IMR-90 (cell line): ENCODE measurements at places on chromosomes 5 and 9.

DNA sequence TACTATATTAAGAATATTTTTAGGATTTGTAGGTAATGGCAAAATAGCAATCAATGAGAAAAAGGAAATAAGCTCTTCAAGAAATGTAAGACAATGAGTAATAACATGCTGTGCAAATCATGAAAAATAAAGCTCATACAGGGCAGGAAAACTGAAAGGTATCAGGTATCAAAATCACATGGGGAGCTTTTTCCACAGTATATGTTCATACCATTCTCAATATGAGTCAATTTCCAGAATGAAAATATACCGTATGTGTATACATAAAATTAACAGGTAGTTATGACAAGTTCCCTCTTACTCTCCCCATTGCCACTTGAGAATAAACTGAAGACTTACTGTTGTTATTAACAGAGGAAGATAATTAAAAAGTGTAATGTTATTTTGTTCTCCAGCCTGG lies 35.9 kb downstream of the EFCAB9 start:
- no peak for DNase-seq
- no peak overlapping the region for H3K27ac ChIP-seq
- no peaks in the 10 kb centered on the region for H3K27me3 ChIP-seq

DNA sequence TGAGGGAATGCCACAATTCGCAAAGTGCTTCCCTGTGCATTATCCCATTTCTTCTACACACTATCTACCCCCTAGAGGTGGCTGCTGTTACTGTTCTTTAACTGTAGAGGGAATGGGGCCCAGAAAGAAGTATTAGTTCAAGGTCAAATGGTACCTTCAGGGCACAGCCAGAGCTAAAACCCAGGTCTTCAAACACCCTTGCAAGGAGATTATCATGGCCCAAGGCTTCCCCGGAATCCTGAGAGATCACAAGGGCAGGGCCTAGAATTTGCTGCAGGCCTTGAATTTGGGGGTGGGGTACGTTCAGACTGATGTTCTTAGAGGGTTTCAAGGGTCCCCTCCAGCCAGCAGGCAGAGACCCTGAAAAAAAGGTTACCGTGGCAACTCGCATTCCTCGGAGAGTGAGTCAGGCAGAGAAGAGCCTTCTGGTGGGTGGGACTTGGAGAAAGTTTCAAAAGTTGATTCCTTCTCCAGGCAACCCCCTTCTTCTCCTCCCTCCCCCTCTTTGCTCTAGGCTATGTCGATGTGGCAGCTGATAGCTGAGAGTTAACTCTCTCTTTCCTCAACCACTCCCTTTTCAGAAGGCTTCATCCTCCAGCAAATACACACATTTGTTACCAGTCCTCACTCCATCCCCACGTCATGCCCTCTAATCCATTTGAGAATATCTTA lies 1.9 kb downstream of the SPARC start:
- H3K27ac ChIP-seq, result peak overlapping the region; percentile 96
- H3K36me3 ChIP-seq, result peaks cover 28% of the 10 kb centered on the region
- peaks cover 25% of the 10 kb centered on the region for H3K4me1 ChIP-seq
- peak; percentile 97 for DNase-seq
- no peaks in the 10 kb centered on the region for H3K27me3 ChIP-seq
- H3K4me3 ChIP-seq, result peak overlapping the region; percentile 84

DNA sequence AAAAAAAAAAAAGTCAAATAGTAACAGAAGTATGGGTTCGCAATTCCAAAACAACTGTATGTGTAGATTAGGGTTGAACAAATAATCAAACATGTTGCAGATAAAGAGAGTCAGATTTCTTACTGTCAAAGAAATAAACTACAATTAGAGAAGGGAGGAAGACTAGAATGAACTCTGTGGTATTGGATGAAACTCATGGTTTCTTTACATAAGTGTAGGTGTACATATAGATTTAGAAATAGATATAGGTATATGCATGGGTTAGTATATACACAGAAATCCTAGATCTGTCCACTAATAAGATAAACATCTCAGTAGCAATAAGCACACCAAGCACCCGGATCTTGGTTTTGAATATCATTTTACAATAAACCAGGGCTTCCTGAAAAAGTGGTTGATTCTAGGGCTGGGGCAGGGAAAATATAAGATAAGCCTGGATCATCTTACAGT lies 21.3 kb downstream of the DTWD2 start:
- no peak for DNase-seq
- H3K36me3 ChIP-seq, result no peaks in the 10 kb centered on the region
- H3K27me3 ChIP-seq, result no peaks in the 10 kb centered on the region
- no peak overlapping the region for H3K4me3 ChIP-seq
- H3K27ac ChIP-seq, result no peak overlapping the region
- no peaks in the 10 kb centered on the region; the same call in 1 of the 2 replicates for H3K4me1 ChIP-seq

GRCh38 chr5:89968958-89969381 lies 440.6 kb downstream of the CETN3 start:
- no peaks in the 10 kb centered on the region for H3K36me3 ChIP-seq
- no peaks in the 10 kb centered on the region for H3K4me1 ChIP-seq

GRCh38 chr9:121876658-121877271 lies 216.3 kb downstream of the TTLL11 start:
- H3K36me3 ChIP-seq, result no peaks in the 10 kb centered on the region
- peaks cover 9% of the 10 kb centered on the region for H3K4me1 ChIP-seq
- H3K4me3 ChIP-seq, result no peak overlapping the region
- peaks cover 7% of the 10 kb centered on the region; the same call in 1 of the 2 replicates for H3K27me3 ChIP-seq

DNA sequence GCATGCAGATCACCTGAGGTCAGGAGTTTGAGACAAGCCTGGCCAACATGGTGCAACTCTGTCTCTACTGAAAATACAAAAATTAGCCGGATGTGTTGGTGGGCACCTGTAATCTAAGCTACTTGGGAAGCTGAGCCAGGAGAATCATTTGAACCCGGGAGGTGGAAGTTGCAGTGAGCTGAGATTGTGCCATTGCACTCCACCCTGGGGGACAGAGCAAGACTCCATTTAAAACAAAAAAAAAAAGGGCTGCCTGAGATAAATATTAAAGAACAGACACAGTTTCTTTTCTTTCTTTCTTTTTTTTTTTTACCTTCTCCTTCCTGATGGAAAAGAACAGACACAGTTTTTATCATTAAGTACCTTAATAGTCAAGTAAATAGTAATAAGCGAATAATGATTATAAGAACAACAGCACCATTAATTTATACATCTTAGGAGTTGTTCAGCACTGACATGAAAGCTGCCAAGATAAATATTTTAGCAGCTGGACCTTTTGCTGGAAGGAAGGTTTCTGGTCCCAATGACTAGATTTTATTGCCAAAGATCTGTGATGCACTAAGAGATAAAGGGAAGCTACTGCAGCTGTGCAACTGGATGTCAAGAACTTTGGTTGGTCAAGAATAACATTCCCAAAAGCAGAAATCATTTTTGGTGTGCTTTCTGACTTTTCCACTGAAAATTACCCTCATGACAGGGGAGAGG lies 7.0 kb downstream of the CENPP start:
- H3K36me3 ChIP-seq, result no peaks in the 10 kb centered on the region
- no peaks in the 10 kb centered on the region for H3K27me3 ChIP-seq
- H3K27ac ChIP-seq, result no peak overlapping the region; the same call in 1 of the 2 replicates
- peak; percentile 43 for DNase-seq
- H3K4me3 ChIP-seq, result no peak overlapping the region

- no peak overlapping the region for H3K4me3 ChIP-seq
- H3K4me1 ChIP-seq, result no peaks in the 10 kb centered on the region
- no peak overlapping the region for H3K27ac ChIP-seq
- DNase-seq, result no peak
These were observed 454.3 kb downstream of the TLE1 start for GRCh38 chr9:81234924-81235610.

DNA sequence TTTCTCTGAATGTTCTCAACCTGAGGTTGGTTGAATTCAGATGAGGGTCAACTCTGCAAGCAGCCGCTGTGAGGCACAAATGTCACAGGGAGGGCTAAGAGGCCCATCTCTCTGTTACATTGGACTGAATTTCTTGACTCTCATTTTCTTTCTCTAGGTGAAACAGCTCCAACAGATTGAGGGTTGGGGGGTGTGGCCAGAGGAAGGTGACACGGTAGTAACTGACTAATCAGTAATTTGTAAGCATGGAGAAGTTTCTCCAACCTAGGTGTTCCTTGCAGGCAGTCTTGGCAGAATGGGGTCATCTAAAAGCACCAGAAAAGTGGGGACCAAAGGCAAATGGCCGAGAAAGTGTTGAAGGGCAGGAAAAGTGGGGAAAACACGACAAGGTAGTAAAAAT lies 16.8 kb downstream of the CCT5 start:
- no peaks in the 10 kb centered on the region for H3K27me3 ChIP-seq
- no peak for DNase-seq
- no peak overlapping the region for H3K27ac ChIP-seq
- no peaks in the 10 kb centered on the region; the same call in 1 of the 2 replicates for H3K4me1 ChIP-seq
- no peak overlapping the region for H3K4me3 ChIP-seq

DNA sequence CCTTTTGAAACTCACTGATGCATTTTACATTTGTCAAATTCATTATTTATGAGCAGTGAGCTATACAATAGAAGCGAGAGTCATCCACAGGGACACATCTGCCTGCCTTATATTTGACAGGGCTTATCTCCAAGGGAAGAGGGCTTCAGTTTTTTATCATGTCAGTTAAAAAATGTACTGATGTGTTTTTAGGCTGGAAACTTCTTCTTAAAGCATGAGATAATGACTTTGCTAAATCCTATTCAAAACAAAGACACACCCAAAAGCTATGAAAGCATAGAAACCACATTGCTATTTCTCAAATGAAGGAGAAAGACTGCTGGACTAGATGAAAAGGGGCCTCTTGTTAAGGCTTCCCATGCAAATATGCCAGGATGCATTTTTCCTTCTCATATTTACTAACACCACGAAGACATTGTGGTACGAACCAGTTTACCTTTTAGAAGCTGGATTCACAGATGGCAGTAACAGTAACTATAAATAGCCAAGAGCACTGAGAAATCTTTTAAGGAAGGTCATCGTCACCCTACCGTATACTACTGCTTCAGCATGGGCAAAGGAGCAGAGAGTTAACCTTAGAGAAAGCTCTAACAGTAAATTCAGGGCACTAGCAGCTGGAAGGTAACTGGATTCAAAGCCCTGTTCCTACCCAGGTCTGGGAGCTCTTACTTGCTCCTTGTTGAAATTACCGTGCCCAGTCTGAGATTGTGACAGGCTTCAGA lies 86.3 kb upstream of the IFNK start:
- H3K27me3 ChIP-seq, result no peaks in the 10 kb centered on the region
- H3K36me3 ChIP-seq, result no peaks in the 10 kb centered on the region
- H3K4me1 ChIP-seq, result no peaks in the 10 kb centered on the region
- H3K4me3 ChIP-seq, result no peak overlapping the region
- DNase-seq, result no peak
- H3K27ac ChIP-seq, result no peak overlapping the region

DNA sequence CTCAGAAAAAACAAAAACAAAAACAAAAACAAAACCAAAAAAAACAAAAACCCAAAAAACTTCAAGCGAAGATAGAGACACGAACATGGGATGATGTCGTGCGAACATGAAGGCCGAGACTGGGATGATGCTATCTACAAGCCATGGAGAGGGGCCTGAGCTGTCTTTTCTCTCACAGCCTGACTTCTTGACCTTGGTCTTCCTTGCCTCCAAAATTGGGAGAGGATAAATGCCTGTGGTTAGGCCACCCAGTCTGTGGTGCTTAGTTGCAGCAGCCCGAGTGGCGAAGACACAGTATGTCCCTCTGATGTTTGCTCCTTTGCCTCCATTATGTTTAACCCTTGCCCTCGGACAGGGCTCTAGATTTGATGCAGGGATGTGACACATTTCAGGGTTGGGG lies 130.4 kb upstream of the BASP1 start:
- H3K27me3 ChIP-seq, result no peaks in the 10 kb centered on the region
- no peak overlapping the region for H3K27ac ChIP-seq
- H3K4me3 ChIP-seq, result no peak overlapping the region
- DNase-seq, result peak; percentile 23
- no peaks in the 10 kb centered on the region for H3K36me3 ChIP-seq
- H3K4me1 ChIP-seq, result no peaks in the 10 kb centered on the region

DNA sequence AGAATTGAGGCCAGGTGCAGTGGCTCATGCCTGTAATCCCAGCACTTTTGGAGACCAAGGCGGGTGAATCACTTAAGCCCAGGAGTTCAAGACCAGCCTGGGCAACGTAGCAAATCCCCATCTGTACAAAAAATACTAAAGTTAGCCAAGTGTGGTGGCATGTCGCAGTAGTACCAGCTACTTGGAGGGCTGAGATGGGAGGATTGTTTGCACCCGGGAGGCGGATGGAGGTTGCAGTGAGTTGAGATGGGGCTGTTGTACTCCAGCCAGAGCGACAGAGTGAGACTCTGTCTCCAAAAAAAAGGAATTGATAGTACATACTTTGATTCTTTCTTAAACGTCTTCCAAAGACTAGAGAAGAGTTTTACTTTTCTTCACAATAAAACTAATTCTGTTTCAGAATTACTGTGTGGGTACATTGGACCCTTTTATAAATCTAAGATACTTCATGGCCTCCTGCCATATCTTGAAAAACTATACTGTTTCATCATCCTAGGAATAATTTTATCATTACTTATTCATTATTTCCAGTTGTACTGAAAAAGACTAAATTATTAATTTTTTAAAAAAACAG lies 132.0 kb upstream of the GRHPR start:
- no peaks in the 10 kb centered on the region for H3K36me3 ChIP-seq
- H3K27me3 ChIP-seq, result no peaks in the 10 kb centered on the region
- H3K27ac ChIP-seq, result peak overlapping the region; percentile 13; the same call in 1 of the 2 replicates
- H3K4me1 ChIP-seq, result peaks cover 3% of the 10 kb centered on the region

DNA sequence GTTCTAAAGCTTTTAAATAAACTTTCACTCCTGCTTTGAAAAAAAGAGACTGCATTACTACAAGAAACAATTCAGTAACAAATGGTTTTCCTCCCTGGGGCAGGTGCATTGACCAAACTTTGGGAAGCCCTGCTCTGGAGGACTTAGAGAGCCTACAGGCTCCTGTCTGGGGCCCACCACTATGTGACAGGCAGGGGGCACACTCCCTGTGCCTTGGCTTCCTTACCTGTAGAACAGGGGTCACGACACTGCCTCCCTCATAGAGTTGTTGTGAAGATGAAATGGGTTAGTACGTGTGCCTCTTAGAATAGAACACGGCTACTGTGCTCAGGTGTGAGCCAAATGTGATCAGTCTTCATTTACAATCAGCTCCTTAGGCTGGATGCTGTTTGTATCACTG lies 130.1 kb downstream of the GPBP1 start:
- peaks cover 14% of the 10 kb centered on the region for H3K4me1 ChIP-seq
- no peaks in the 10 kb centered on the region for H3K27me3 ChIP-seq
- no peak overlapping the region for H3K4me3 ChIP-seq
- peak overlapping the region; percentile 88; the same call in 1 of the 2 replicates for H3K27ac ChIP-seq

- no peaks in the 10 kb centered on the region for H3K4me1 ChIP-seq
- no peak overlapping the region for H3K4me3 ChIP-seq
- H3K27ac ChIP-seq, result no peak overlapping the region
- no peak for DNase-seq
- no peaks in the 10 kb centered on the region for H3K27me3 ChIP-seq
- H3K36me3 ChIP-seq, result no peaks in the 10 kb centered on the region
These were observed 135.0 kb upstream of the SMARCA2 start for GRCh38 chr9:1880038-1880565.

GRCh38 chr9:121308765-121309164 lies 40.8 kb downstream of the GSN start:
- no peaks in the 10 kb centered on the region for H3K4me1 ChIP-seq
- no peak overlapping the region for H3K4me3 ChIP-seq
- peaks cover 72% of the 10 kb centered on the region for H3K36me3 ChIP-seq
- no peak overlapping the region for H3K27ac ChIP-seq
